ENCODE measurements at places on chromosomes 5 and 9.

DNA sequence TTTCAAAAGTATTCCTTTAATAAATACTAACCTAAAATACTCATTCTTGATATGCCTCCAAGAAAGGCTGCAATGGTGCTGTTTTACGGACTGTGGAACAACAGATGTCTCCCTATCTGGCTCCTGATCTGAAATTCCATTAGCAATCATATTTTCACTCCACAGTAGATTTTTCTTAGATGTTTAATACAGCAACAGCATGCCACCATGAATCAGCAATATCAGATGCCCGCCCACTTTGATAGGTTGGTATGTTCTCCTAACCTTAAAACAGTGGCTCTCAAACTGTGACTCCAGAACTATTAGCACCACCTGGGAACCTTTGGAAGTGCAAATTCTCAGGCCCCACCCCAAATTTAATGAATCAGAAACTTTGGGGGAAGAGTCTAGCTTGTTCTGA, 110.2 kb downstream of the MLLT3 start:
- no peak for DNase-seq

- peak; percentile 57 for DNase-seq
Measured at GRCh38 chr5:172173564-172174153, 14.4 kb downstream of the STK10 start.

DNA sequence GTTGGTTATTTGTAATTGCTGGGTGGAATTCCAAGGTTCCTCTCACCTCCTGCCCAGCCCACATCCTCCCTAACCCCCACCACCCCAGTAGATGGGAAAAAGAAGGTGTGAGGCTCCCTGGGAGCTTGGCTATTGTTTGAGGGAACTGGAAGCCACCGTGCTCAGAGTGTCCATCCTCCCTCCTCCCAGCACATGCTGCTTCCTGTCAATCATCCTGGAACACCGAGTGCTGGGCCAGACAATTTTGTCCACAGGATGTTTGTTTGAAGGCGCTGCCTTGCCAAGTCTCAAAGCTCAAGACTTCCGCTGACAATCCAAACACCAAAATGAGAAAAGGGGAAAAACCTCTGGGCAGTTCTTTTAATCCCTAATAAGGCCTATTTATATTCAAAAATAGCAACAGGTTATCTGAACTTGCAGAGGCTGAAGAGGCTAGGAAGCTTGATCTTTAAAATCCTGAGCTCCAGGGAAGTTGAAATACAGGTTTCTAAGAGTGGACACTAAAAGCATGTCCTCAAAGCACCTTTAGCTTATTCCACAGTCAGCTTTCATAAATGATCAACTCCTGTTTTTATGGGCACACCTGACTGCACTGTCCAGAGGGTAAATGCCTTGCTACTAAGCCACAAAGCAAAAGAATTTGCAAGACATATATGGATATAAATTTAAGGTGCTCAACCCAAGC, 286.7 kb downstream of the NFIB start:
- DNase-seq = no peak

DNA sequence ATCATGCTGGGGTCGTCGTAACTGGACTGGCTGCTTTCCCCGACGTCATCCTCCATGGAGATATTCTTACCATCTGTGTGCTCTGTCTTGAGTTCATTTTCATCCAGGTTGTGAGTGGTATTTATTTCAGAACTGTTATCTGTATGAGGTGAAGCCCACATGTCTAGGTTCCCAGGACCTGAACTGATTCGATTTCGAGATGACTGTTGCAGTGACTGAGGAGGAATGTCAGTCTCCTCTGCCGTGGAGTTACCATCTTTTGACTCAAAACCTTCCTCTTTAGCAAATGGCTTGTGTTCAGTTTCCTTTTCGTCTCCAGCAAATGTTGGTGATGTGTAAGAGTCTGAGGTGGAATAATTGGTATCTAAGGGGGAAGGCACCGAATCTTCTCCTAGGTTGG, 55.2 kb upstream of the PCA3 start:
- no peak for DNase-seq

GRCh38 chr5:16418471-16418922, 47.1 kb downstream of the ZNF622 start:
- DNase-seq = no peak

- no peak for DNase-seq
Measured at GRCh38 chr5:172343741-172344140, 60.2 kb upstream of the UBTD2 start.

GRCh38 chr9:110545705-110546104, 33.8 kb downstream of the SVEP1 start:
- no peak for DNase-seq

DNA sequence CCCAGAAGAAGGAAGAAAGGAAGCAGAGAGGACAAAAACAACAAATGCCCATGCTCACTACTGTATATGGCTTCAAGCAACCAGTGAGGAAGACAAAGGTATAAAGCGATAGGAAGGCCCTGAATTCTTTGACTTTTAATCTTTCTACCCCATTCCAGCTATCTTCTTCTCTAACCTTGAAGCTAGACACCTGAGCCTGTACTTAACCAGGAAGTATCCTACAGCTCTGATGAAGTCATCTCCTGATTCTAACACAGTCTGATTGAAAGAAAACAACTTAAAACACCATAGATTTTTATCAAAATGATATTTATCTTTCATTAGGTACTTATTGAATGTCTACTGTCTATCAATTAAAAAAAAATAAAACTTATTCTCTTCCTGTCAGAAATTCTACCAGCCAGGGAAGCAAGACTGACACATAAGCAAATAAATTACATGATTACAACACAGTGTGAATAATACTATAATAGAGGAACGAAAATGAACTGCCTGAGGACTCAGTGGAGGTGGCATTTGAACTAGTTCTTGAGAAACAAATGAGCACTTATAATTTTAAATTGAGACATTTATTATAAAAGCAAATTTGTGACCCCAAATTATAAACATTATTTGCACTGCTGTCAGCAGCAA, 123.3 kb upstream of the ELL2 start:
- no peak for DNase-seq

GRCh38 chr5:95069948-95070347, 214.9 kb downstream of the MCTP1 start:
- DNase-seq = no peak

DNA sequence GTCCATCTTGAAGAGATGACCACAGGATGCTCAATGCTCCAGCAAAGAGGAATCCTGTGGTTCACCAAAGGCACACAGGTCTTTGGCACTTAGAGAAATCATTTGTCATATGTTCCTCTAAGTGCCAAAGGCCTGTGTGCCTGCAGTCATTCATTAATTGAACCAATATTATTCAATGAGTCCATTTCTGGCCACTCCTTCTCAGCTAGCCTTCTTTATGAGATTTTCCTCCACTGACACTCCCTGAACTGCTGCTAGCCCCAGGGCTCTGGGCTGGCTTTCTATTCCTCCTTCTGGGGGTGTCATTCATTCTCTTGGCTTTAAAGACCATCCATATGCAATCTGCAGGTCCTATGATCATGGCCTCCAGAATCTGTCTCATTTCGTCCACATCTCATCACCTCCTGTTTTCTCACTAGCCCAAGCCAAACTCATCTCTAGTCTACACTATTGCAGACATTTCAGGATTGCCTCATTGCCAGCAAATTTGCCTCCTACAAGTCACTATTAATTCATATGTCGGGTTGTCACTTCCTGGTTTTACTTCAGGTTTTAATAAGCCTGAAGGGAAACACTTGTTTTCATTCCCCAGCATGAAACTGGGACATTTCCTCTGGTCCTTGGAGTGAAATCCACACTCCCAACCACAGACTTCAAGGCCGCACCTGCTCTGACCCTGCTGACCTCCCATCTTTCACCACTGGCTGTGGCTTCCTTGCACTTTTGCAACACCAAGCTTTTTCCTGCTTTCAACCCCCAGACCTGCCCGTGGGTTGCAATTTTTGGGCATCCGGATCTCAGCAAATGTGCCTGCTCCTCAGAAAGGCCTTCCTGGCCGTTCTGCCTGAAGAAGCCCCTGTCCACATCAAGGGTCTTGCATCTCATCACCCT, 35.1 kb downstream of the KCNIP1 start:
- no peak for DNase-seq

DNA sequence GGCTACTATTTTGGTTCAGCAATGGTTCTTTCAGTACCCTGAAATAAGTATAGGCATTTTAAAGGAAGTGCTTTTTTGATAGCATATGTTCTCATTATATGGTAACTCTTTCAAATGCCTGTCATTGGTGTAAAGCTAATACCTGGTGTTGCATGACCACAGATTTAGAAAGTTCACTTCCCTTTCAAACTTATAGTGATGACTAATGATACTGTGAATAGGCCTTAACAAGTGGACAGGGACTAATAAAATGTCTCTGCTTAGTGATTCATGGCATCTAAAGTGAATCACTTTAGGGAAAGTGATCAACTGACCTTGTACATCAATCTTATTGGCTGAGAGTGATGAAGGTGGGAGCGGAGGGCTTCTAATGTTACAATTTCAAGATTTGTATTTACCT, 21.6 kb downstream of the MRPL22 start:
- no peak for DNase-seq

All from stimulated activated CD8-positive, alpha-beta memory T cell treated with anti-CD3 and anti-CD28 coated beads, Interleukin-4, amount 100 ng/mL, for 24 hours (primary cell).